ENCODE measurements at places on chromosomes 6 and 20.

DNA sequence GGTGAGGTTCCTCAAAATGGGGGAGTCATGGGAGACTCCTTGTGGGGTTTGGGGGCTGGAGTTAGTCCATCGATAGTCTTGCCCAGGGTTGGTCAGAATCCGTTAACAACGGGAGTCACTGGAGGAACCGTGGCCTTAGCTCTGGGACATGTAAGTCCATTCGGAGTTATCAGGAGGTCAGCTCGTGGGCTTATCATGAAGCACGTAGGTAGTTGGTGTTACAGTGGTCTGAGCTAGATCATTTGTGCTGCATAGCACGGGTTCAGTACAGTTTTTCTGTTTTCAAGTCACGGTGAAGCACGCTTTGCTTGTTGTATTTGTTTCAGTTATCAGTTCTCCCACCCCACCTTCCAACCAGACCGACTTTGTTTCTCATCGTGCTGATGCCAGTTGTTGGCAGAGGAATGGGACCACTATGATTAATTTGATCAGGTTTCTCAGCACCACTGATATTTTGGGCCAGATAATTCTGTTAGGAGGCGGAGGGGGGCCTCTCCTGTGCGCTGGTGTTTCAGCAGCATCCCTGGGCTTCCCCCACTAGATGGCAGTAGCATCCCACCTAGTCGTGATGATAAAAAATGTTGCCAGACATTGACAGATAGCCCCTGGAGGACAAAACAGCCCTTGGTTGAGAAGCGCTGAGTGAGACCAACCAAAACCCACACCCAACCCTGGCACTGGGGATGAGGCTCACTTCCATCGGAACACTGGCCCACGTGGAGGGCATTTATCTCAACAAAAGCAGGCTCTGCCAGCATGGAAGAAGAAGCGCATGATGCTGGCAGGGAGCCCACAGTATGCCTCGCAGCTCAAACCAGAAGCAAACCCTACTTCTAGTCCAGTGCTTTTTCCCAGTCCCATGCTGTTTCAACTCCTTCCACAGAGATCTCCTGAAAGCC is 2.2 kb upstream of the APMAP start:
- peak; percentile 75 for DNase-seq

DNA sequence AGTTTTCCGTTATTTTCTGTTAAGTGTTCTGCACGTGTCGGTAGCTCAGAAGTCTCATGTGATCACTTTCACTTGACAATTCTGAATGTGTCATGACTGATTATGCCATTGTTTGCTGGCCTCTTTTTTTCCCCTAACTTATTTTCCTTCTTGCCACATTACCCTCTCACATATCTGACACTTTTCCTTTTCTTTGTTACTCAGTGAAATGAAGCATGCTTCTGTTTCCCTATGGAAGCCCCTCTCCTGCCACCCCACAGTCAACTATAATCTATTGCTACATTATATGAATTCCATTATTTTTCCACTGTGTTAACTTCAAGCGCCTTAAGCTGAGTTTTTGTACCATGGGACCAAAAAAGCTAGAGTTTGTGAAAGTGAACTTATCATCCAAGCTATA is 531.6 kb upstream of the HS3ST5 start:
- DNase-seq, result no peak

DNA sequence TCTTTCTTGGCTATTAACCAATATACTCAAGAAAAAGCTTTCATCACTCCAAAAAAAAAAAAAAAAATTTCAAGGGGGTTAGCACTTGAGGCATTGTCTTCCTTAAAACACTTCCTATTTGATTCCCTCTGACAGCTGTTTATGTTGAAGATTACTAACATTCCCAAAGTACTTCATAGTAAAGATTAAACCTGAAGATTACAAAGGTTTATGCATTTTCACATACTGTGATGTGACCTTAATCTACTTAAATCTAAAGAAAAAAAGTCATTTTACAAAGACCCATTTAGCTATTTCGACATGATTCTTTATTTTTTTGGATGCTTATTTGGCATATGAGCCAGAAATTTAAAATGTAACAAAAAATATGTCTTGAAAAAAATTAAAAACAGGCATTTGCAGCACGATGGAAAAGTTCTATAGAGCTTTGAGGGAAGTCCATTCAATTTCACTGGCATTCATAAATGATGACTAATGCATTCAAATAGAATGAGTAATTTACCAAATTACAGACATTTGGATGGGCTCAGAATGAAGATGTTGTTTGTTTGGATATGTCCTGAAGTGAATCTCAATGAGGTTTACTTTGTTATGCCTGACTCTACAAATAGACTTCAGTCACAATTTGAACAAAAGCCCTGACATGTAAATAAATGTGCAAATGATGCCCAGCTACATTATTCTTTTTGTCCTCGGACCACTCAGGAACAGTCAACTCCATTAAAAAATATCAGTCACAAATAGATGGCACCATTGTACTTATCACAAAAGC is 674.6 kb upstream of the MARCKS start:
- DNase-seq, result no peak

DNA sequence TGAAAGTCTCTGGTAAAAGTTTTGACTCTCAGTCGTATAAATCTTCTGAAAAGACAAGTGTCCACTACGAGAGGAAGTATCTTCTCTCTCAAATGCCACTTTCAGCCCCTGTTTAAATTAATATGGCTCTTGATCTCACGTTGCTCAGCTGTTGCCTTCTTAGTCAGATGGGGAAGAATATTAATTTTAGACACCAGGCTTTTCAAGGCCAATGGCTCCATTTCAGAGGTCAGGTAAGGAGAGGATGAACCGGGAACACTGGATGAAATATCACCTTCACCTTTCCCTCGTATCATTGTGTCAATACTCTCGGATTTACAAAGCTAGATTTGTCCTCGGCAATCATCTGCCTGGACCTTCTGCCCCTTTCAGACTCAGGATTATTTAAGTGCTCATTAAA is at the start of gene MYLK4:
Gene MYLK4 (minus strand): TSS at position 91 of the 400 bp plus-strand sequence. CDS start 1,628 bp downstream, outside the sequence.
- no peak for DNase-seq

GRCh38 chr6:43024436-43024835 is 3.0 kb downstream of the RRP36 start:
- no peak for DNase-seq
